ENCODE measurements at places on chromosomes 6 and 20.

GRCh38 chr6:75608956-75609533 lies 7.4 kb downstream of the SENP6 start:
- no peak for DNase-seq

DNA sequence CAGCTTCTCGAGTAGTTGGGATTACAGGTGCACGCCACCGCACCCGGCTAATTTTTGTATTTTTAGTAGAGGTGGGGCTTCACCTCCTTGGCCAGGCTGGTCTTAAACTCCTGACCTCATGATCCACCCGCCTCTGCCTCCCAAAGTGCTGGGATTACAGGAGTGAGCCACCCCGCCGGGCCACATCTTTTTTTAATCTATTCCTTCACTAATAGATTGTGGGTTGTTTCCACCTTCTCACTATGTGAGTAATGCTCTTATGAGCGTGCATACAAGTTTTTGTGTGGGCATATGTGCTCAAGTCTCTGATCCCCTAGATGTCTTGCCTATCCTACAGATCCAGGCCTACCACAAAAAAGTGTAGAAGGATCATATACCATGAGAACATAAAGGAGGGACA lies 30.7 kb downstream of the CARMIL1 start:
- no peak for DNase-seq

DNA sequence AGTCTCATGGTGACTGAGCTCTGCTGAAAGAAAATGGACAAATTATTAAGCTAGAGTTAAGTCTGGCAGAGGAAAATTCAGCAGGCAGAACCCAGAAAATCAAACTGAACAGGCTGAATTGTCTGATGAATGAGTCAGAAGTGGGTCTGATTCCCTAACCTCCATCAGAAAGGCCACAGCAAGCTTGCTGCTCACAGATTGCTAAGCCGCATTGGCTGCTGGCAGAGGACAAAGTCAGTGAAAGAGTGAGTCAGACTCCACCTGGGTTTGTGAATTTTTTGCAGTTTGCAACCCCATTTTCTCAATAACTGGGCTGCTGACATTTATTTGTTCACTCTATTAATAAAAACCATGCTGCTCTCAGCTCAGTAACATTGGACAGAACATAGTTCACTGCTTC lies 191.3 kb downstream of the EPM2A start:
- no peak for DNase-seq

GRCh38 chr6:112307707-112308106 lies 39.4 kb upstream of the RFPL4B start:
- no peak for DNase-seq

DNA sequence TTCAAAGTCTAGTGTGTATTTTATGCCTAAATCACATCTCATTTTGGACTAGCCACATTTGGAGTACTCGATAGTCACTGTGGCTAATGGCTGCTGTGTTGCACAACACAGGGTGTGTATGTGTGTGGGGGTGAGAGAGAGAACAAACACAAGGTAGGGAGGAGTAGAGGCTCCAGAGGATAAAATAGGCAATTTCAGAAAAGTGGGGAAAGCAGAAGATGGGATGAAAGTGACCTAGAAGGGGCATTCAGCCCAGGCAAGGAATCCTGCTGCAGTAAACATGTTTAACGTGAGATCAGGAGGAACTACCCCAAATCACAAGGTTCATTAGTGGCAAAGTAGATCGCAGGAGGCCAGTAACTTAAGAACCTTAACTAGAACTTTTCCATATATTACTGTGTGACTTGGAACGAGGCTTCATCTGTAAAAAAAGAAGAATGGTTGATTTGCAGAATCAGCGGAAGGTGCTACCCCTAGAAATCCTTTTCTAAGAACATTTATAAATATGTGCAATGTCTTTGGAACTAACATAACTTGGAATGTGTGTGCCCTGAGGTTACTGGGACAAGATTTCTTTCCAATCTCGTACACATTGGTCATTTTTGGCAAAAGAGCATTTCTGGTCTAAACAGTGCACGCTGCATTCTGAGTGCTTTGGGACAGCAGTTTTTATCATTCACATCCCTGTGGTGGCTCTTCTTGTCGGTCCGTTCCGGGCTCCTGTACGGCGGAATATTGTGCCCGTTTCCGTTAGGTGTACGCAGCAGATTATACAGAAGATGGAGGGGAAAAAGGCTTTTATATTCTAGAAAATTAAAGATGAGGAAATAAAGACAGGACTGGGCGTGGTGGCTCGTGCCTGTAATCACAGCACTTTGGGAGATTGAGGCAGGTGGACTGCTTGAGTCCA lies 2.6 kb downstream of the DUSP22 start:
- peak; percentile 77 for DNase-seq

GRCh38 chr6:20302702-20303251 lies 90.5 kb upstream of the MBOAT1 start:
- no peak for DNase-seq

DNA sequence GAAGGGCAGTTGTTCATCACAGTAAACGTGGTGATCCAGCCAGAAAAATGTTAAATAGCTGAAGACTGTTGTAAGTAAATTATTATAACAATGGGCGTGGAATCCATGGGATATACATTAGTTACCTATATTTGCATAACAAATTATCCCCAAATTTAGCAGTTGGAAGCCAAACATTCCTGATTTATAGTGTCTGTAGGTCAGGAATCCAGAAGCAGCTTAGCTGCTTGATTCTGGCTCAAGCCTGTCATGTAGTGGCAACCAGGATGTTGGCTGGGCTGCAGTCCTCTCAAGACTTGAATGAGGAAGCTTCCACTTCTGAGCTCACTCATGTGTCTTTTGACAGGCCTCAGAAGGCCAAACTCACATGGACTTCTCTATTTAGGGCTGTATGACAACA lies 6.9 kb upstream of the ADGRB3 start:
- no peak for DNase-seq

All from RPMI8226 (cell line).